Coronary artery (tissue), 2 donors: ENCODE measurements at places on chromosomes 12 and 14.

DNA sequence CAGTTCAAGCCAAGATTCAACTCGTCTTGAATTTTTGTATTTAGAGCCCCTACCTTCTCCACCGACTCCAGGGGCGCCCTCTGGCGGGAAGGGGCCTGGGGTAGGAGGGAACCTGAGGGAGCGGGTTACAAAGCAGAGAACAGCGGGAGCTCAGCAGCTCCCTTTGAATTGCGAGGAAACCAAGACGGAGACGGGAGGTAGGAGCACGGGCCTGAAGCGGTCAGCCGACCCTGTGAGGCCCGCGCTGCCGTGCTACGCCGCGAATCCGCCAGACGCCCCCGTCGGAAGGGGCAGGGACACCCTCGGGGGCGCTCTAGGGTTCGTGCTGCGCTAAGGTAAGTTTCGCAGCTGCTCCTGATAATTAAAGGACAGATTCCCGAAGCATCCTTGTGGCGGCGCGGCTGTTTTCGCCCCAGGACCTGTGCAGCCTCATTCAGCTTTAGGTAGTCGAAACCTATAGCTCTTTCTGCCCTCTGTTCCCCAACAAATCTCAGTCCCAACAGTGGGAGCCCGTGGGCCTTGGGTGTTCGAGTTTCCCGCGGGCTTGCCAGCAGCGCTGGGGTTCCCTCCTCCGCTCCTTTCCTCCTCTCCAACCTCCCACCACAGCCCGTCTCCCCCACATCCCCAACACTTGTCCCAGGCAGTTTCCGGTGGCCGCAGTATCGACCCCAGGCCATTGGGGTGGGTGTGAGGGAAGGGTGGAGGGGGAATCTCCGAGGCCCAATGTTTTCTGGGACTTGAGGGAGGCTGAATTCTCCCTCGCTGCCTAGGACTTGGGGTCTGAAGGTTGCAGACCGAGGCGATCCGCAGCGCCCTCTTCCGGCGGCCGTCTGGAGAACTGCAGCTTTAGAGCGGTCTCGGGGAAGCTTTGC is 5.1 kb upstream of the NKX2-1 start:
- DNase-seq, result no peak

DNA sequence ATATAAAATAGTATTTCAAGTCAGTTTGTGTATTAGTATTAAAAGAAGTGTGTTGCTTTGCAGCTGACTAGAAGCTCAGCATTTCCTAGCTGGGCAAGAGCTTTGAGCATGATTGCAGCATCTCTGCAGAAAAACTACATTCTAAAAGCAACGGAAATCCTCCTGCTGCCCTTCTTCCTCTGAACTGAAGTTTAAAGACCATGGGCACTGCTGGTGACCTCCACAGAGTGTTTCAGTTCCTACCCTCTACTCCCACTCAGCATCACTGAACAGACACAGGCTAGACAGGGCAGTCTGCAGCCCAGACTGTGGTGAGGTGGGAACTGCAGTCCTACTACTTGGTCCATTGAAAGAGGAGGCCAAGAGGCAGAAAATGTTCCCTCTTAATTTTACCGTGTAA is 59.0 kb downstream of the FAR2 start:
- no peak for DNase-seq

DNA sequence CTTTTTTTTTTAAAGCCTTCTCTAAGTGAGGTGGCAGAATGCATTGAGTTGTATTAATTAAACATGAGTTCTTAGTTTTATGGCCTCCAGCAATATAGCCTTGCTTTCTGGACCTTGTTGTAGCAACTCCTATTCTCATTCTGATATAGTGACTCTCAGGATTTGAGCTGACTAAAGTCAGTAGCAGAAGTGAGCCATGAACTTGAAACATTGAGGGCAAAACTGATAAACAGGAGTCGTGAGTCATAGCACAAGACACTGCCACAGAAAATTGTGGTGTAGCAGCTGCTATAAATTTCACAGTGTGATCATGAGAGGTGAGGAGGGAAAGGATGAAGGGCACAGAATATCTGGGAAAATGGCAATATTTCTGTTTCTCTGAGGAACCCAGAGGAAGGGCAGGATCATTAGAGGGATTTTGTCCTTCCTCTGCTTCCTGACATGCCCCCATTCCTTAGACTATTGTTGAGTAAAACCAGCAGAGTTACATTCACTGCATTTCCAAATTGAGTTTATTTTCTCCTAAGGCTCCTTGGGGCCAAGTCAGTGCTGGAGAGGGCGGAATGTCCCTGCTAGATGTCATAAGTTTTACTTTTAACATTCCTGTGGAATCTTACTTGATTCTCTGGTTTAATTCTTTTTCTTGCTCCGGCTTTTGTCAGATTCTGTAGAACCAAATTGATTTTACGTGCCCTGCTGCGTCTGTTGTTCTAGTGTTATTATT is 7.5 kb downstream of the KLRG1 start:
- no peak for DNase-seq

GRCh38 chr12:111887926-111888745 is 46.1 kb downstream of the MAPKAPK5 start:
- no peak for DNase-seq

DNA sequence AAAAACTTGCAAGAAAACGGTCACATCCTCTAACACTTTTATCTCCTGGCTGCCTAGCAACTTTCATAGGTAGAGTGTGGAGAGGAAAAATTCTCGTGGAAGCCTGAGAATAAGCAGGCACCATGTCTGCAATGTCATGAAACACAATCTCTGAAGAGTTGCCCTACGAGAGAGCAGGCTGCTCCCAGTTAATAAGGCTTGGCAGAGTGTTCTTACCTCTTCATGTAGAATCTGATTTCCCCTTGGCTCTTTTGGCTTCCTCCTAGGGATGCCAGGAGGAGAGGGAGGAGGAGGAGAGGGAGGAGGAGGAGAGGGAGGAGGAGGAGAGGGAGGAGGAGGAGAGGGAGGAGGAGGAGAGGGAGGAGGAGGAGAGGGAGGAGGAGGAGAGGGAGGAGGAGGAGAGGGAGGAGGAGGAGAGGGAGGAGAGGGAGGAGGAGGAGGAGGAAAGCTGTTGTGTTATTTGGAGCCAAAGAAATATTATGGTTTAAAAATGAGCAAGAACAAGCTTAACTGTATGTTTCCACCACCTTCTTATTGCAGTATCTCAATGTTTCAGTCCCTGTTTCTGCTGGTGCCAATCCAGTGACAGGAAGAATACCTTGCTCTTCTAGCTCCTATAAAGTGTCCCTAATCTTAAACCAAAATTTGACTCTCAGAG is 52.9 kb downstream of the EGLN3 start:
- no peak for DNase-seq

DNA sequence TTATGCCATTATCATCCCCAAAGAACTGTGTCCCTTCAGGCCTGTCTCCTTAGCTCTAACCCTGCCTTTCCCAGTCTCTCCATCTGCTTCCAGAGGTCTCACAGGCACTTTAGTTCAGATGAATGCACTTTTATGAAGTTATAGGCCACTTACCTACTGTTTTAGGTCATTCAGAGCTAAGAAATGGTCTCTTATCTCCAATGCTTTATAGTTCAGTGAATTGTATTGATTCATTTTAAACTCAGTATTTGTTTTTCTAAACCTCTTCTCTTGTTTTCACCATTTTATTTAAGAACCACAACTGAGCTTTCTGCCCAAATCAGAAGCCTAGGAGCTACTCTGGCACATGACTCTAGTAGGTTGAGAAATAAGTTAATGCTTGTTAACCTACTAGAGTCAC is 197.5 kb upstream of the ATP2B1 start:
- no peak for DNase-seq

GRCh38 chr14:59678352-59678751 is 101.7 kb upstream of the CCDC175 start:
- no peak for DNase-seq
